Type B pancreatic cell (in vitro differentiated cells): ENCODE measurements at places on chromosomes 1 and 21. TPM values are rescaled to one million over a fixed set of nuclear protein-coding genes. Genes with fewer than 3 reads are reported as not detected.

AMY1C gene
- total RNA-seq, result not detected in 2 replicates

TEDDM1 gene
- total RNA-seq, result not detected in 2 replicates

FCGR3A gene
- total RNA-seq, result 0.17 TPM in 1 of 2 replicates, not detected in the other

OPRD1 gene
- total RNA-seq, result 1.1 and 1.5 TPM in 2 replicates

ARHGEF11 gene
- total RNA-seq, result 33.7 and 43.7 TPM in 2 replicates

- H3K27me3 ChIP-seq, result no peaks in the 10 kb centered on the region
- H3K4me1 ChIP-seq, result peaks cover 8% of the 10 kb centered on the region
- DNase-seq, result no peak
- no peak overlapping the region for H3K4me3 ChIP-seq
- H3K27ac ChIP-seq, result no peak overlapping the region
Observed at GRCh38 chr1:99756598-99756997, 9.8 kb downstream of the FRRS1 start.

DNA sequence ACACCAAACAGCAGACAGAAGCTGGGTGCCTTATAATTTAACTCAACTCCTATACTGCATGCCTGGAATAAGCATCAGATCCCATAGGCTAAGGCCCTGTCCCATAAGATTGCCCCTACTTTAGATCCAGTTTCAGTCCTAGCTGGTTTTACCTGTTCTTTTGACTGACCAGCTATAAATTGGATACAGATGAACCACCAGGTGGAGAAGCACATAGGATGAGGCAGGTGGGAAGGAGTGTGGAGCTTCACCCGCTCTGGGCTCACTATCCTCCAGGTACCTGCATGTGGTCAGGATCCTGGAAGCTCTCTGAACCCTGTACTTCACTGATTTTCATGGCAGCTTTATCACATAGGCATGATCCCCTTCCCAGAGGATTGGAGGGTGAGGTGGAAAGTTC lies 51.3 kb downstream of the MAST2 start:
- no peaks in the 10 kb centered on the region for H3K27me3 ChIP-seq
- H3K27ac ChIP-seq, result no peak overlapping the region
- peaks cover 8% of the 10 kb centered on the region for H3K36me3 ChIP-seq
- no peak overlapping the region for H3K4me3 ChIP-seq
- H3K4me1 ChIP-seq, result no peaks in the 10 kb centered on the region

DNA sequence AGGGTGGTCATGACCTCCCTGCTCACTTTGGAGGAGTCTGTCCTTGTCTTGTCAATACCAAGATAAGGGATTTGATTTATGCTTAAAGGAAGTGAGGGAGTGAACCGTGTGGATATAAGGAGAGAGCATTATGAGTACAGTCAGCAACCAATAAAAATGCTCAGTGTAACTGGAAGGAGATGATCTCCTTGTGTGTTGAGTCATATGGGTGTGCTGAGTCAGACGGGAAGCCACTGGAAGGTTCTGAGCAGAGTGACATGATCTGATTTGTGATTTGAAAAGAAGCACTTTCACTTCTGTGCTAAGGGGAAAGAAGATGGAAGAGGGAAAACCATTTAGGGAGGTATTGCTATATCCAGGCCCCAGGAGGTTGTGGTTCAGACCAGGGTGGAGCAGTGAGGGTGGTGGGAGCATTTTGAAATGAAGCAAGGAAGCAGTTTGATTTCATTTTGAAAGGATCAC lies 2.5 kb upstream of the BCL10 start:
- no peaks in the 10 kb centered on the region for H3K36me3 ChIP-seq

DNA sequence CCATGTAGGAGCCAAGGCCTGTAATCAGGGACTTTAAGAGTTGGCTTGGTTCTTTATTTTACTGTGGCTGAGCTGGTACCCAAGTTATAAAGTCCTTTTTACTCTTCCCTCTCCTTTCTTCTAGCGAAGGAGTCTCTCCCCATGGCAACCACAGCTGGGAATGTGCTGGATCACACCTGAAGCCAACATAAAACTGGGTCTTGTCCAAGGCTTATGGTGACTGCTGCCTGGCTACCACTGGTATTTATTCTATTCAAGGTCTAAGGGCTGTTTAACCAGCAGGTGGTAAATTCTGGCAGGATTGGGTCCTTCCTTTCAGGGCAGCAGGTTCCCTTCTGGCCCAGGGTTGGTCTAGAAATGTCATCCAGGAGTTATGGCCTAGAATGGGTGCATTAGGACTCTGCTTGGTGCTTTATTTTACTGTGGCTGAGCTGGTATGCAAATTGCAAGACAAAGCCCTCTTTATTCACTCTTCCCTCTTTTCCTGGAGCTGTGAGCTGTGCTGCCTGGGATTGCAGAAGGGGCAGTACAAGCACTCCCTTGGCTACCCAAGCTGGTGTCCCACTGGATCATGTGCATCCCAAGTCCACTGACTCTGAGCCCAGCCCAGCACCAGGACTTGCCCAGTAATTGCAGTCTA lies 26.6 kb downstream of the SLC22A15 start:
- H3K4me3 ChIP-seq, result no peak overlapping the region
- H3K4me1 ChIP-seq, result peaks cover 4% of the 10 kb centered on the region
- no peak overlapping the region for H3K27ac ChIP-seq
